ENCODE measurements at places on chromosomes 3 and 15. TPM values are rescaled to one million over a fixed set of nuclear protein-coding genes. Genes with fewer than 3 reads are reported as not detected.

Gene SERPINI2
- not detected for total RNA-seq

Gene CAV3
- not detected for total RNA-seq

Gene PGBD4
- total RNA-seq: 1.2 TPM

Gene MST1
- total RNA-seq: 92.0 TPM

Gene GUCA1C
- not detected for total RNA-seq

Gene GNAT1
- total RNA-seq: not detected

Gene CKMT1A
- total RNA-seq: 5.0 TPM

Gene STX19
- total RNA-seq: not detected

Gene LYSMD4
- 7.3 TPM for total RNA-seq

Gene GOLGA6A
- total RNA-seq: not detected

Gene CCK
- total RNA-seq: not detected

Gene SEMA5B
- 1.8 TPM for total RNA-seq

Gene UROC1
- not detected for total RNA-seq

Gene COLQ
- 0.60 TPM for total RNA-seq

Gene LHFPL4
- 0.83 TPM for total RNA-seq

Gene PRSS50
- total RNA-seq: not detected

Gene TEX55
- not detected for total RNA-seq

Gene LRRC49
- total RNA-seq: 5.2 TPM

Gene TIMP4
- total RNA-seq: 34.3 TPM

Gene TRIM42
- not detected for total RNA-seq

Gene CEMIP
- total RNA-seq: 0.43 TPM

Gene SYNM
- 37.0 TPM for total RNA-seq

Gene C3orf49
- total RNA-seq: not detected

Gene GP9
- total RNA-seq: 1.6 TPM

Gene PARP6
- total RNA-seq: 79.8 TPM

Gene CISH
- total RNA-seq: 12.6 TPM

Gene PSTPIP1
- 11.1 TPM for total RNA-seq

Gene REC114
- not detected for total RNA-seq

Gene CRABP1
- total RNA-seq: 0.79 TPM

Gene LRTM1
- total RNA-seq: not detected

Gene THPO
- total RNA-seq: not detected

Gene EDEM1
- total RNA-seq: 39.9 TPM

Gene SNTN
- total RNA-seq: not detected

Gene FANCD2OS
- not detected for total RNA-seq

Gene TM4SF18
- 12.8 TPM for total RNA-seq

Gene FBXW12
- not detected for total RNA-seq

Gene LSMEM2
- total RNA-seq: 0.60 TPM

Gene PATL2
- 0.42 TPM for total RNA-seq

Gene KLHL25
- 4.9 TPM for total RNA-seq

Gene SAMD7
- total RNA-seq: not detected

Gene NEIL1
- total RNA-seq: 123 TPM

Gene MNS1
- total RNA-seq: 2.4 TPM
